ENCODE measurements at places on chromosomes 3 and 15.

DNA sequence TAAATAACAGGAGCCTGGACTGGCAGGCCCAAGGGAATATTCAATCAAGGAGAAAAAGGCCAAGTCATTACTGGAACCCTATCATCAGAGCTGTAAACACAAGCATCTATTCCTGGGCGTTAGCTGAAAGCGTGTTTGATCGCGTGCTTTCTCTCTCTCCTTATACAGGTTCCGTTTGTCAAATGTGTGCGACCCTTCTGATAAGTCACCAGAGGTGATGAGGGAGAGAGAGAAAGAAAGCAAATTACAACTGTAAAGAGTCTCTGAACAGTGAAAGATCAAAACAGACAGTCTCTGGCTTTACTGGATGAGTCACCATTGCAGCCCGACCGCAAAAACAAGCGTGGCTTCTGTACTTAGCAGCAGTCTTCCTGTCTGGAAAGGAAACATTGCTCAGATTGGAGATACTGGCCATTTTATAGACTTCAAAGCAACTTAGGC lies 39.5 kb upstream of the TPRG1 start:
- DNase-seq = peak; percentile 55

DNA sequence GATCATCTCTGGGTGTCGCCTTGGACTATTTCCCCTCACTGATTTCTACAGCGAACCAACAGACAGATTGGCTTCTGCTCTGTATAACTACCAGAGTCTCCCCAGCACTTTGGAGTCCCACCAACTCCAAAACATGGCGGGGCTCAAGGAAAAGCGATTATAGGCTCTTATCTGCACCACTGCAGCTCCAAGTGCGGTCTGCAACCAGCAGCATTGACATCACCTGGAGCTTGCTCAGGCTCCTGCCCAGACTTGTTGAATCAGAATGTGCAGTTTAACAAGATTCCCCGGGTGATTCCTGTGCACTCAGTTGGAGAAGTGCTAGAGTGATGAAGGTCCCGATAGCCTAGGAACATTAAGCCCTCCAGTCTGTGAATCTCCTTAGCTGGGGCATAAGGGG lies 9.0 kb downstream of the CCK start:
- DNase-seq = no peak

DNA sequence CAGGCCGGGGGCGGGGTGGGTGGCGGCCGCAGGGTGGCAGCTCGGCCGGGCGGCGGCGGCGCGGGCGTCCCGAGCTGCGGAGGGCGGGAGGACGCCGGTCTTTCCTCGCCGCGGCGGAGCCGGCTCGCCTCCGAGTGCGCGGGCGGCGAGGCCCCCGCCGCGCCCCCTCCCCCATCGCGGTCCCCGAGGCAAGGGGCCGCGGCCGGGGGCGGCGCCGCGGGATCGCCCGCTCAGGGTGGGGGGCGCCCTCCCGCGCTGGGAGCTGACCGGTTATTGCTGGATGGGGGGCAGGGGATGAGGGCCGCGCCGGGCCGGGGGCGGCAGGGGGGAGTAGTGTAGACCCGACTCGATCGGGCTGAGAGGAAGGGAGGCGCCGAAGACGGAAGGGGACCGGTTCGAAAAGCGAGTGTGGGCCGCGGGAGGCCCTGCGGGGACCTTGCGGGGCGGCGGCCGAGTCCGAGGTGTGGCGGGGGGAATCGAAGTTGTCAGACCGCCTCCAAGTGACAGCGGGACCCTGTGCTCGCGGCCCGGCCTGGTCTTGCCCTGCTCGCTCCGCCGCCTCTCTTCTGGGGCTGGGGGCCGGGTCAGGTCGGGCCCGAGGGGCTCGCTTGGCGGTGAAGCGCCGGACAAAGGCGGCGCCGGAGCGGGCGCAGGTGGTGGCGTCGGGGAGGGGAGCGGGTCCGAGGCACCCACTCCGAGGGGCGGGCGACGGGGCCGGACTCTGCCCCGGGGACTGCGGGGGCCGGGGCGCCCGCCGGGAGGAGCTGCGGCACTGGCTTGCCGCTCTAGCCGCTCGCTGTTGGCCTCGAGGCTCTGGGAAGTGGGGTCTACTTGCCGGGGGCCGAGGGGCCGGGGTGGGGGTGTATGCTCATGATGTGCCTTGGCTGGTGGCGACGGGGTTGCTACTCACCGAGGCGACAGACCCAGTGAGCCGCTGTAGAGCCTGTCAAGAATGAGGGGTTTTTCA lies 1.1 kb downstream of the BAHD1 start:
- DNase-seq = no peak

GRCh38 chr3:77667901-77668300 lies 628.0 kb downstream of the ROBO2 start:
- no peak for DNase-seq

- DNase-seq = no peak
Observed at GRCh38 chr3:13209634-13209997, 136.4 kb upstream of the IQSEC1 start.

DNA sequence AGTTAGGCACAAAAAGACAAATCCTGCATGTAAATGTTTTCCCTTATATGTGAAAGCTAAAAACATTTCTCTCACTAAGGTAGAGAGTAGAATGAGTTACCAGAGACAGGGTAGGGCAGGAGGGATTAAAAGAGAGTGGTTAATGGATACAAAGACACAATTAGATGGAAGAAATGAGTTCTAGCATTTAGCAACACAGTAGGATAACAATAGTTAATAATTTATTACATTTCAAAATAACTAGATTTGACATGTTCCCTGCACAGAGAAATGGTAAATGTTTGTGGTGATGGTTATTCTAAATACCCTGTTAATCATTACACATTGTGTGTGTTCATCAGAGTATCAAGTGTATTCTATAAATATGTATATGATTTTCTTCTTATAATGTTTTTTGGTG lies 1400.7 kb downstream of the OTOL1 start:
- DNase-seq = no peak

DNA sequence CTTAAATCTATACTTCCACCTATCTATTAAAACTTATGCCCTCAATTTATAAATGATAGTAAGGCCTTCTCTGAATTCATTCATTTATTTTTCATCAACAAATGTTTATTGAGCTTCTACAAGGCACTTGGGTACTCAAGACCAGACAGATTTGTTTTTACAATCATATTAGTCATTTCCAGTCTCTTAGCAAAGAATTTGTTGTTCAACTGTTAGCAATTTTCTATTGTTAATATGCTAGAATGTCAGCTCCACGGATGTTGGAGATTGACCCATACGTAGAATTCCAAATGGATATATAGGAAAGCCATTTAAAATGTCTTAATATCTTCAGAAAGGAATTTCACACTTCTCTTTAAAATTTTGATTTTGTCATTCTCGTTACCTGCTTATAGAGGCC lies 36.7 kb downstream of the ZBTB38 start:
- no peak for DNase-seq

DNA sequence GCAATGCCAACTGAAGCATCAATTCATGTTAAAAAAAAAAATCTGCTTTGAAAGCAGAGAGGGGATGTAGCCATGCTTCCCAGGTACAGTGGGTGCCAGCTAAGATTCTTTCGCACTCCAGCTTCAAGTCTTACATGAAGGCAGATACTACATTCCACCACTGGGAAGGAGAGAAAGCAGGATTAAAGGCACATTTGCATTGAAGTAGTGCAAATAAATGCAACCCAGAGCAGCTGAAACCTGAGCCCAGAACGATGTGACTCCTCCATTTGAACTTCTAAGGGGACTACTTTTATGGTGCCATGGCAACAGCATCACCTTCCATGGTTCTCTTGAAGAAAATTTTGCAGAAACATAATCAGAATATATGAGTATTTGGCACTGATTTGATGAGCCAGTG lies 19.1 kb upstream of the GJD2 start:
- no peak for DNase-seq

- no peak for DNase-seq
Observed at GRCh38 chr15:59879506-59880265, 124.4 kb upstream of the FOXB1 start.

- no peak for DNase-seq
Observed at GRCh38 chr3:75042941-75043340, 428.5 kb upstream of the CNTN3 start.

GRCh38 chr15:62874959-62875625 lies 167.5 kb upstream of the TPM1 start:
- no peak for DNase-seq

DNA sequence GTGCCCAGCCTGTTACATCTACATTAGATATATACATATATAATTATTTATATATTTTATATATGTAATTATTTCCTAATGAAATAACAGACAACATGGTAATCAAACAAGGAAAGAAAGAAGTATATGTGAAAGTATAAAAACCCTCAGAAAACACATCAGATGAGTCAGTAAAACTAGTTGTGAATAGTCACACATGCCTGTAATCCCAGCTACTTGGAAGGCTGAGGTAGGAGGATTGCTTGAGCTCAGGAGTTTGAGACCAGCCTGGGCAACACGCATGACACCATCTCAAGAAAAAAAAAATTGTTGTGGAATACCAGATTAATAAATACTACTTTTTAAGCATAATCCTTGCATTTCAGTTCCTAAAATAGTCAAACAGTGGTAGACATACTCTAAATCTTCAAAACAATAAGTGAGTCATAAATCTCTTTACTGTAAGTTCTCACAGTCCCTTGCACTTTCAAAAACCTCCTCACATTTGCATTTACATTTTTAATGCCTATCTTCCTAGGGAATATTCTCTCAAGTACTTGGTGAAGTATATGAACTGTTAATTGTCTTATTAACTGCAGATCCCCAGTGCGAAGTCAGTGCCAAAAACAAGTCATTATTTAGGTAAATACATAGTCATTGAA lies 106.5 kb downstream of the MYO9A start:
- DNase-seq = no peak

GRCh38 chr15:62935300-62936081 lies 107.1 kb upstream of the TPM1 start:
- no peak for DNase-seq

DNA sequence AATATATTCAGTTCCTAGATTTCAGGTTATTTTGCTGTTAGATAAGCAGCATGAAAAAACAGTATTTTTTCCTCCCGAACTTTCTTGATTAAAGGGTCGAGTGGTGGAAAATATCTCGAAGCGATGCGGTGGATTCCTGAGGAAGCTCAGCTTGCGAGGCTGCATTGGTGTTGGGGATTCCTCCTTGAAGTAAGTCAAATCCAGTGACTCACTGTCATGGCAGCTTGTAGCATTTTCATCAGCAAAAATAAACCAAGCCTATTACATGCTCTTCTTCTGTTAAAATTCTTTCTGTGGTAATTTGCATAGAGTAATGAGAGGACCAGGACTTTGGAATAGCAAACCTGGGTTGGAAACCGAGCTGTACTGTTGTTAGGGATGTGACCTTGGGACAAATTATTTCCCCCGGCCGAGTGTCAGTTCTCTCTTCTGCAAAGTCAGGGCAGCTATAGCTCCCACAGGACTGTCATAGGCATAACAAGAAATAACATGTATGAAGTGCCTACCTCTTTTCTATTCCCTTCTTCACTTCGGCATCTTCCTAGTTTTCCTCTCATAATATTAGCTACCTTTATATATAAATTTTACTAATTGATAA lies 75.6 kb downstream of the UBP1 start:
- DNase-seq = no peak

GRCh38 chr3:124878561-124879336 lies 8.4 kb downstream of the ITGB5 start:
- no peak for DNase-seq

DNA sequence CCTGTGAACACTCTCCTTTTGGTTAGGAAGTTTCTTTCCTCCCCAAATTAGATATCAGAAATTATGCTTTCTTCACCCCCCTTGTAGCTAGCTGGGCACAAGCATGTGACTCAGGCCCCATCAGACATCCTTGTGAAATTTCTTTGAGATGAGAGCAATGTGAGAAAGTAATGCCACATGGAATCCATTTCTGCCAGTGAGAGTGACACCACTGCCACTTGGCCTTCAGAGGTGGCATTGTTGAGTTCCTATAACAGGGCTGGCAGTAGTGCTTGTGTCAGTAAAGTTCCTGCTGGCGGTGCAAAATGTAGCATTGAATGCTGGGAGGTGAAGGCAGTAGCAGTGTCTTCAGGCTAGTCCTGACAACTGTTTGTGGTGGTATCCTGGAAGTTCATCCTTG lies 80.7 kb upstream of the ZNF280D start:
- no peak for DNase-seq

DNA sequence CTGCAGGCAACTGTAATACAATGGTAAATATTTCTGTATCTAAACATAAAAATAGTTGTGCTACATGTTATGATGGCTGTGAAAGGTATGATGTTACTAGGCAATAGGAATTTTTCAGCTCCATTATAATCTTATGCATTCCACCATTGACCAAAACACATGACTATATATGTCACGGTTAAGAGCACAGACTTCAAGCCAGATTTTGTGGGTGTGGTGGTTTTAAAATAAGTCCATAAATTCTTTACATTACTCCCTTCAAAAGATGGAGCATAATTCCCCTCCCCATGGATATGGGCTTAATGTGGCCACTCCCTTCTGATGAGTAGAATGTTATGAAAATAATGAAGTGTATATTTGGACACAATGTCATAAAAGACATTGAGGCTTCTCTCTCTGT lies 88.4 kb upstream of the TBC1D5 start:
- DNase-seq = no peak

DNA sequence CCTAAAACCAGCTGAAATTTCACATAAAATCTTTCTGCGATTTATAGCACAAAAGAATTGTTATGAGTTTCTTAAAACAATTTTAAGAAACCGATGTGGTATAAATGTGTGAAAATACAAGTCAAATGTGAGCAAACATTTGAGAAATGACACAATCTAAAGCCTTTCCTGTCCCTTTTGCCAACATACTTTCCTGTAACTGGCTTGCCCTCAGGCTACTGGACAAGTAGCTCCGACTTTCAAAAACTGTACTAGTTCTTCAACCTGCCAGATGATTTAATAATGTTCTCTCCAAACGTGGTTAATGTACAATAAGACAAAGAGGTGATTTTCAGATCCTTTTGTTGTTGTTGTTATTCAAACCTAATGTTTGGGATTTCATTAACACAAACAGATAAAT lies 105.9 kb upstream of the ARHGEF26 start:
- no peak for DNase-seq

- DNase-seq = no peak
Observed at GRCh38 chr15:51840692-51841091, 11.2 kb downstream of the TMOD3 start.

DNA sequence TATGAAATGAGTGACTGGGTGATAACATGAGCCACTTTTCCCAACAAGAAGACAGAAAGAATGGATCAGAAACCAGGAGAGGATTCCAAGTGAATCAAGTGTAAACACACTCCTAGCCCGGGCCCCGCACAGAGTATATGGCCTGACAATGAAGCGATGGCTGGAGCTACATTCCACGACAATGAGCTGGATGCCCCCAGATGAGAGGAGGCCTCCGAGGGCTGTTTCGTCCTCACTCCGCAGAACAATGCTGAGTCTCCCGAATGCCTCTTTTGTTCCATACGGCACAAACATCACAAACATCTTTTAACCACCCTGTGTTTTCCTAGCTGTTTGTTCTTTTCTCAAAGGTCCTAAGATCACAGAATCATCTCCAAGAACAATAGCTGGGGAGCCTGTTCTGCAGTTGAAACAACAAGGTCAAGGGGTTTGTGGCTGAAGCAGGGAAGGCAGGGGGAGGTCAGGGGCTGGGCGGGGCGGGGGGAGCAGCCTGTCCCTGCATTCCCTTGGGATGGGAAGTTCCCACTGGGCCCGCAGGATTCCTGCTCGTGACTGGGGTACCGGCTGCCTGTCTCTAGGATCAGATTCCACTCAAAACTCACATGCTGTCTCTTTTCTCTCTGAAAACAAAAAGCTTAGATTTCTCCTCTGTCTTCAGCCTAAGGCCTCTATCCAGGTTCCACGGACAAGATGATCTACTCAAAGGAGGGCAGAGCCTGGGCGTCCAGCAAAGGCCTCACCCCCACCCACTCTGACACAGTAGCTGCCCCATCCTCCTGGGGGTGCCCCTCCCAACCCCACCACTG lies 151.3 kb downstream of the XXYLT1 start:
- no peak for DNase-seq

All from stimulated activated CD4-positive, alpha-beta T cell treated with anti-CD3 and anti-CD28 coated beads, Interleukin-12 subunit alpha, Interleukin-12 subunit beta, amount 100 ng/mL, for 24 hours (primary cell).